ENCODE measurements at places on chromosomes 11 and 22.

DNA sequence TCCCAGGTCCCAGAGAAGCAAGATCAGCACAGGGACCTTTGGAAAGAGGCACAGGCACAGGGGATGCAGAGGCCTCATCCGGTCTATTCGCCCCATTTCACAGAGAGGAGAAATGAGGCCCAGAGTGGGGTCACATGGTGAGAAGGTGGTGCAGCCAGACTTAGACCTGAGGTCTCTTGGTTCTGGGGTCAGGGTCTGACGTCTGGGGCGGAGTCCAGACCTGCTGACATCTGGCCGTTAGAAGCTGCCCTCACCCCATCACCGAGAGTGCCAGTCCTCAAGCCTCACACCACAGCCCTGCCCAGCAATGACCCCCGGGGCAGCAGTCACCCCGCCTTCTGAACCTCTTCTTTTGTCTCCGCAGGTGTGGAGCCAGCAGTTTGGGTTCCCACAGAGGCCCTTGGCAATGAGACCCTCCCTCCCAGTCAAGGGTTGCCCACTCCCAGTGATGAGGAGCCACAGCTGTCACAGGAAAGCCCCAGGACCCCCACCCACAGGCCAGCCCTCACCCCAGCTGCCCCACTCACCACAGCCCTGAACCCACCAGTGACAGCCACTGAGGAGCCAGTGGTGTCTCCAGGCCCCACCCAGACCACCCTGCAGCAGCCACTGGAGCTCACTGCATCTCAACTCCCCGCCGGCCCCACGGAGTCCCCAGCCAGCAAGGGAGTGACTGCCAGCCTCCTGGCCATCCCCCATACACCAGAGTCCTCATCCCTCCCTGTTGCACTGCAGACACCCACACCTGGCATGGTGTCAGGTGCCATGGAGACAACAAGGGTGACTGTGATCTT, 62.4 kb downstream of the OTOG start:
- no peak for DNase-seq

- DNase-seq: no peak
Observed at GRCh38 chr11:119942583-119943297, 195.2 kb downstream of the TRIM29 start.

DNA sequence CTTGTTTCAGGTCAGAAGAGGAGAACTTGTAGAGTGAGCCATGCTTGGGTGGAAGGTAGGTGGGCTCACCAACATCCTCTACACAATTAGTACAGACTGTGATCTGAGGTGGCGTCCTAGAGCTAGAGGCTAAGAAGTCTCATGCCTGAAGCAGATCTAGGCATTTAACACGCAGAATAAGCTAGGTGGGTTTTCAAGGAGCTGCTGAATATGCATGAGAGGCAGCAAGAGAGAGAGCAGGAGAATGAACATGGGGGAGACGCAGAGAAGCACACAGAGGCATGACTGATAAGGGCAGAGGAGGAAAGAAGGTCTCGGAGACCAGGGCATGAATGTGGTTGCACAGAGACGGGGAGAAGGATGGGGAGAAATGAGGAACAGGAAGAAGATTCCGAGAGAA, 36.8 kb upstream of the JAM3 start:
- no peak for DNase-seq

- no peak for DNase-seq
Observed at GRCh38 chr22:26072621-26073020, 96.6 kb upstream of the SEZ6L start.
